Vein endothelial cell (primary cell): ENCODE measurements at places on chromosomes 7 and 10. TPM values are rescaled to one million over a fixed set of nuclear protein-coding genes. Genes with fewer than 3 reads are reported as not detected.

The SPDYE2B gene
- total RNA-seq, result not detected in 2 replicates

The MALRD1 gene
- total RNA-seq, result not detected in 2 replicates

The ENKUR gene
- total RNA-seq, result 0.19 and 0.33 TPM in 2 replicates

The VPS37D gene
- total RNA-seq, result 2.5 and 3.9 TPM in 2 replicates

The PRLHR gene
- total RNA-seq, result not detected in 2 replicates

The OGDH gene
- total RNA-seq, result 53.6 and 63.2 TPM in 2 replicates

The CALML5 gene
- total RNA-seq, result not detected in 2 replicates

The CYP2C8 gene
- 0.33 TPM in 1 of 2 replicates, not detected in the other for total RNA-seq

The PLAU gene
- total RNA-seq, result 14.0 and 51.2 TPM in 2 replicates

The INPP5A gene
- 39.8 and 41.7 TPM in 2 replicates for total RNA-seq

The TFEC gene
- 22.2 and 38.5 TPM in 2 replicates for total RNA-seq

The STOX1 gene
- under 0.01 and 0.10 TPM in 2 replicates for total RNA-seq

The CUEDC2 gene
- total RNA-seq, result 40.4 and 75.5 TPM in 2 replicates

The CNPY1 gene
- not detected in 2 replicates for total RNA-seq

The SLC13A4 gene
- total RNA-seq, result not detected in 2 replicates

The HILPDA gene
- total RNA-seq, result 13.0 and 14.0 TPM in 2 replicates

The NT5C3A gene
- 16.0 and 23.7 TPM in 2 replicates for total RNA-seq

The NOS3 gene
- total RNA-seq, result 67.6 and 106 TPM in 2 replicates

The NPM3 gene
- 96.0 and 116 TPM in 2 replicates for total RNA-seq

The HMX2 gene
- total RNA-seq, result not detected in 2 replicates

The GRID1 gene
- 0.10 TPM in 1 of 2 replicates, not detected in the other for total RNA-seq

The CHAT gene
- not detected in 2 replicates for total RNA-seq

The LLCFC1 gene
- not detected in 2 replicates for total RNA-seq

The GJD4 gene
- total RNA-seq, result not detected in 2 replicates

The ANKMY2 gene
- total RNA-seq, result 10.8 and 12.8 TPM in 2 replicates

The OPN1SW gene
- not detected in 2 replicates for total RNA-seq

The PTPN20 gene
- total RNA-seq, result 0.19 and 0.33 TPM in 2 replicates

The LRRC4 gene
- total RNA-seq, result 2.3 and 2.9 TPM in 2 replicates

The KNDC1 gene
- not detected in 2 replicates for total RNA-seq

The CYP3A5 gene
- not detected in 2 replicates for total RNA-seq

The CXCL12 gene
- total RNA-seq, result 6.5 and 25.6 TPM in 2 replicates

The VIPR2 gene
- total RNA-seq, result not detected in 2 replicates
